Airway epithelial cell (primary cell): ENCODE measurements at places on chromosomes 7 and 10. TPM values are rescaled to one million over a fixed set of nuclear protein-coding genes. Genes with fewer than 3 reads are reported as not detected.

PDE6C gene
- total RNA-seq: not detected in 2 replicates

SHH gene
- under 0.01 TPM in 1 of 2 replicates, not detected in the other for total RNA-seq

ZPBP gene
- not detected in 2 replicates for total RNA-seq

IMMP2L gene
- 10.2 and 13.2 TPM in 2 replicates for total RNA-seq

NCAPG2 gene
- total RNA-seq: 18.5 and 22.4 TPM in 2 replicates

TSPAN14 gene
- 62.6 and 70.0 TPM in 2 replicates for total RNA-seq

SLC13A4 gene
- not detected in 2 replicates for total RNA-seq

MAT1A gene
- not detected in 2 replicates for total RNA-seq

IGFBP1 gene
- total RNA-seq: not detected in 2 replicates

TUBAL3 gene
- 0.19 and 0.35 TPM in 2 replicates for total RNA-seq

PON1 gene
- not detected in 2 replicates for total RNA-seq

HOXA1 gene
- 0.28 TPM in 1 of 2 replicates, not detected in the other for total RNA-seq

TMEM213 gene
- total RNA-seq: not detected in 2 replicates
